ENCODE measurements at places on chromosomes 1 and 21.

GRCh38 chr1:32716312-32717148 lies 14.0 kb upstream of the SYNC start:
- no peak for DNase-seq

- no peak for DNase-seq
These were observed 353.9 kb upstream of the CAMK1G start for GRCh38 chr1:209229494-209230061.

DNA sequence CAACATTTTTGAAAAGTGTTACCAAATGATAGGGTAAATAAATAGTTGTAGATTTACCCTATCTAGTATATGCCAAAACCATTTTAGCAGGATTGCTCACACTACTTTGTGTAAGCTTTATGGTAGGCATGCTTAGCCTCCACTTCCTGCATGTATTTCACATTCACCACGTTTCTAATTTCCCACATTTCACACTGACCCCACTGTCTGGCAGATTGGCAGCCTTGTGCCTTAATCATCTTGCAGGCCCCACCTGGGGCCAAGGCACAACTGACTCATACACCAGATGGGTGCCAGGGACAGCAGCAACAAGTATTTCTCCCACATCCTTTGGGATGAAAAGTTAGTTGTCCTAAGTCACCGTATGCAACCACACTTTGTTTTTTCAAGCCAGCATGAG lies 21.2 kb upstream of the CENPF start:
- no peak for DNase-seq

- peak; percentile 64 for DNase-seq
These were observed 338 bp upstream of the TOR1AIP1 start for GRCh38 chr1:179881642-179882252.

GRCh38 chr21:44290327-44291077 lies 4.8 kb downstream of the AIRE start:
- no peak for DNase-seq

GRCh38 chr1:67299296-67299695 lies 8.4 kb upstream of the IL12RB2 start:
- DNase-seq, result no peak

- no peak for DNase-seq
These were observed 45.1 kb downstream of the ARID1A start for GRCh38 chr1:26740952-26741351.

DNA sequence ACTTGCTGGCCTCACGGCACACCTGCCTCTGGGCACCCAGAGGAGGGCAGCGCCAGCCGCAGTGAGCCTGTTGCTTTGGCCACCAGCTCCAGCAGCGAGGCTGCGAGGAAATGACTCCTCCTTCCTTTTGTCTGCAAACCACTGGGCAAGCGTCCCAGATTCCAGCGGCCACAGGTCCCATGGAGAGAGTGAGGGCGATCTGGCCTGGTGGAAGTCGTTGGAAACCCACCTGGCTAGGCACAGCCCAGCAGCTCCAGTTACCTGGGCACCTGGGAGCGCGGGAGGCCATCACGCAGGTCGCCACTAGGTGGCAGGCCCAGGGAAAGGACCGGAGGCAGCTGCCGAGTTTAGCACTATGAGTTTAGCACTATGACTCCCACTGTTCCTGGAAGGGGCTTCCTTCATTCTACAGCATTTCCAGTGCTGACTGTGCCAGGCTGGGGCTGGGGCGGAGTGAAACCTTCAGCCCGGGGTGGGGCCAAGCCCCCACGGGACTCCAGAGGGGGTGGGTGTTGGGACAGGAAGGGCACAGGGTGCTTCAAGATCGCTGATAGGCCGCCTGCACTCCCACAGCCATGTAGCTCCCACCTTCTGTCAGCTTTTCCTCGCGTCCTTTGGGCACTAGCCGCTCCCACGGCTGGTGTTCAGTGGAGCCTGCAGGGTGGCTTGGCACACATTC lies 1.1 kb upstream of the ESPN start:
- no peak for DNase-seq

- no peak for DNase-seq
These were observed 11.4 kb upstream of the ZSCAN20 start for GRCh38 chr1:33460947-33461629.

DNA sequence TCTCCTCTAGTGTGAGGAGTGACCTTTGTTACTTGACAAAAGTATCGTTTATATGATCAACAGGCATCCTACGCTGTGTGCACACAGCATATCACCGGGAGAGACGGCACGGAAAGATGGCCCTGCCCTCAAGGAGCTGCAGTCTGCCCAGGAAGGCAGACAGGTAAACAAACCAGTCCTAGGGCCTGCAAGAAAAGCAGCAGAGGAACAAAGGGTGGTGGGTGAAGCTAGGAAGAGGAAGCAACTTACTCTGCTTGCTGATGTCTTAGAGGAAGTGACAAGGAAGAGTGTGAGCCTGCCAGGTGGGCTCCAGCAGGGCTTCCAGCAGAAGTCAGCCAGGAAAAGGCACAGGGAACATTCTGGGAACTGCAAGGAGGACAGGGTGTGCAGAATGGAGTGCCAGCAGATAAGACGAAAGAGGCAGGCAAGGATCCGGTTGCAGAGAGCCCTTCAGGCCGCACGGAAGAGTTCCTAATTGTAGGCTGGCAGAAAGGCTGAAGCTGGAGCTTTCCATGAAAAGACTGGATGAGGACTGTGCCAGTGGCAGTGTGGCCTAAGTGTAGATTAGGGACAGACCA lies 106.7 kb downstream of the SLC45A1 start:
- no peak for DNase-seq

DNA sequence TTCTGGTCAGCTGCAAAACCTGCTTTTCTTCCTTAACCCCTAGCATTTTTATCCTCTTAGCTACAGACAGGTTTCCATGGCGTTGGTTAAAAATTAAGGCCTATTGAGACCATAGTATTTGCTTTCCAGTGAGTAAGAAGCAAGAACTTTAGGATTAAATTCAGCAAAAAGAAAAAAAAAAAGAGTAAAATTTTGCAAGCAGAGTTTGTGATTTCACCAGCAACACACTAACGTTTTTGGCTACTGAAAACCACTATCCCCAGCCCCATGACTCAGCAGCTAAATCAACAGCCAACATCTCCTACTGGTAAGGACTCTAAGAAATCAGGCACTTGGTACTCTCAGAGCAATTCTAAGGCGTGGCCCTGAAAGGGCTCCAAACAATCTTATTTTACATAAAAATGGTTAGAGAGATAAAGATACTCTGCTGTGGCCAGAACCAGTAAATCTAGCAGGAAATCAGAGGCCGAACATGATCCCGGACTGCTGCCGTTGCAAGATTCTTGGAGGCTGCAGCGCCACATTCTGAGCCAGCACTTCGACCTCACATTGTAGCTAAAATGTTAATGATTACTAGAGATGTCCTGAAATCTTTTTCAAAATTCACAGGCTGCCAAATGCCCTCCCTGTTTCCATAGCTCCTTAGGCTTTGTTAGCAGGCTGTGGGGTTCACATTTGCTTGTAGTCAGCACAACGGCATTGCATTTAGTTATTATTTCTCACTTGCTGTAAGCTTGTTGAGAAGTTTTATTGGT lies 1.6 kb upstream of the ENO1 start:
- no peak for DNase-seq

DNA sequence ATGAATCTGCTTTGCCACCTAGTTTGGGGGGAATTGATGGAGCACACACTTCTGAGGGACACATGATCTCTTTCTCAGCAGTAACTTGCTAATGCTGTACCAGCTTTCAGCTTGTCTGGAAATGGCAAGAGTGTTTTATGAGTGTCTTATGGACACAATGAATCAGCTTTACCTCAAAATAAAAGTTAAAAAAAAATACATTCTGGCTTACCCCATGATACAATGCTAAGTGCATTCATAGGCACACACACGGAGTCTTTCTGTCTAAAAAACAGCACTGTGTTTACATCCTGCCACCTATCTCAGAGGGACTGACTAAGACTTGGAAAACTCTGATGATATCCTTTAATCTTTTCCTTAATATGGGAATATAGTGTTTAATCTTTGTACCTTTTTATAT lies 455.5 kb upstream of the ADAMTS5 start:
- DNase-seq, result no peak

- no peak for DNase-seq
These were observed 40.2 kb downstream of the BCL9 start for GRCh38 chr1:147581459-147581858.

DNA sequence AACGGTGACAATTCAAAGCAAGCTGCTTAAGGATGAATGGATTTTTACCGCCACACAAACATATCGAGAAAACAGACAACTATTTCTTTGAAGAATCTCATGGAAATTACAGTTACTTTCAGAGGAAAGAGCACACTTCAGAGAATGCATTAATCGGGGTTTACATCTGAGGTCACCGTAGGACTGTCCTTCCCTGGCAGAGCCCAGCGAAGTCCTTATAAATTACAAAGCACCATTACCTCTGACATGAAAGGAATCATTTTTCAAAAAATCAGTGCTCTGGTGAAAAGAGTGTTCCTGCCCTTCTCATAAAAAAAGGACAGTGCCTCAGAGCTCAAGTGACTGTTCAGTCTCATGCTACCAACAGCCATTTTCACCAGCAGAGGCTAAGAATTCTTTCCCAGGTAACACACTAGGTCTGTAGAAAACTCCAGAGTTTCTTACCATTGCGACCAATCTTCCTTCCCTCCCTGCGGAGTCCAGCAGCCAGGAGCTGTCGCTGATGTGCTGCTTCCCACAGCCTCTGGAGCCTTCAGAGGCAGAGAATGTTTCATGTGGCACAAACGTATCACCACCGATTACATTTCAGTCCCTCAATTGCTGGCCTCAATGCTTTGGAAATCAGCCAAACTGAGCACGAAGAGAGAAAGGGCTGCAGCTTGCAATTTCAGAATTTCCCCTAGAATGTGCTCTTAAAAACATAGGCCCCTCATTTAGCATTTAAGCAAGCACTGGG lies 75.4 kb downstream of the PLD5 start:
- DNase-seq, result no peak

- DNase-seq, result no peak
These were observed 203.2 kb downstream of the APP start for GRCh38 chr21:25967181-25967900.

GRCh38 chr1:160794376-160794775 lies 1.6 kb upstream of the LY9 start:
- no peak for DNase-seq

- DNase-seq, result no peak
These were observed 50.6 kb upstream of the BMP8A start for GRCh38 chr1:39440856-39441255.

- DNase-seq, result no peak
These were observed 868.2 kb upstream of the CXADR start for GRCh38 chr21:16644685-16645084.

GRCh38 chr1:216314379-216315095 lies 108.7 kb downstream of the USH2A start:
- DNase-seq, result no peak

DNA sequence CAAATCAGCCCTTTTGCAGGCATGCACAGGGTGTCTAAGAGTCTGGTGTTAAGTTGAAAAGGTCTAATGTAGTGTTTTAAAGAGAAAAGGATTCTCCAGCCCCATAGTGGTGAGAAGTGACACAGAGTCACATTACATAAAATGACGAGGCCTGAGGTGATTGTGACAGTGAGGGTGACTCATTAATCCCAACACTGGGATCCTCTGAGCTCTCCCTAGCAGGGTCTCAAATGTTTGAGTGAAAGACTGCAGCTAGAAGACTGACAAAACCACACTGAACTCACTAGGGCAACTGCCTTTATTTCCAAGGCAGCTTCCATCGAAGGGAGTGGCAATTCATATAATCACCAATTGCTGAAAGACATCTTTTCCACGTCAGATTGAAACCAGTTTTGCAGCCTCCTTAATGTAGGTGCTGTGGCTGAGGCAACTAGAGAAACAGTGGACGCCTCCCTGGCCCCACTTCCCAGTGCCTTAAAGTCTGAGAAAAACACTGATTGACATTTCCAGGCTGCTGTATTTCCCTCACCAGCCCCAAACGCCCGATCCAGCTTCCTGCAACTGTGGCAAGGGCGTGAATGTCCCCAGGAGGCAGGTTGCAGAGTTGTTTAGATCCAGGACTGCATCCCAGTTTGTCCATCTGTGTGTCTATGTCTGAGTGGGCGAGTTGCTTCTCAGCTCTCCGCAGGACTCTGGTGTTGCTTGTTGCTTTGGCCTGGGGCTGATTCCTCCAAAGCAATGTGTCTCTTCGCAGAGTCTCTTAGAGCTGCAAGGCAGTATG lies 81.4 kb downstream of the RUNX1 start:
- no peak for DNase-seq

DNA sequence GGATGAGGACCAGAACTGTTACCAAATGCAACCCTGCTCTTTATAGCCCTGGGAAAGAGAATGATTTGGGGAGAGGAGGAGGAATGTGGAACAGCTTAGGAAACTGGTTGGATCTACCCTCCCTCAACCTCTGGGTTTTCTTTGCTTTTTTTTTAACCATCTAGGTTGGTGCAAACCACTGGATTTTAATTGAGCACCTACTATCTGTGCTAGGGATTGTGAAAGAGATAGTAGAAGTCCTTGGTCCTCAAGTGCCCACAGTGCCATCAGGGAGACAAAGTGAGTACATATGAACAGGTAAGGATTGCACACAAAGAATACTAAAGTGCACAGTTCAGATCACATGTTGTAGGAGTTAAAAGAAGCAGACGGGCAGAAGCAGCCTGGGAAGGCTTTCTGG lies 4.7 kb downstream of the TAGLN2 start:
- no peak for DNase-seq

DNA sequence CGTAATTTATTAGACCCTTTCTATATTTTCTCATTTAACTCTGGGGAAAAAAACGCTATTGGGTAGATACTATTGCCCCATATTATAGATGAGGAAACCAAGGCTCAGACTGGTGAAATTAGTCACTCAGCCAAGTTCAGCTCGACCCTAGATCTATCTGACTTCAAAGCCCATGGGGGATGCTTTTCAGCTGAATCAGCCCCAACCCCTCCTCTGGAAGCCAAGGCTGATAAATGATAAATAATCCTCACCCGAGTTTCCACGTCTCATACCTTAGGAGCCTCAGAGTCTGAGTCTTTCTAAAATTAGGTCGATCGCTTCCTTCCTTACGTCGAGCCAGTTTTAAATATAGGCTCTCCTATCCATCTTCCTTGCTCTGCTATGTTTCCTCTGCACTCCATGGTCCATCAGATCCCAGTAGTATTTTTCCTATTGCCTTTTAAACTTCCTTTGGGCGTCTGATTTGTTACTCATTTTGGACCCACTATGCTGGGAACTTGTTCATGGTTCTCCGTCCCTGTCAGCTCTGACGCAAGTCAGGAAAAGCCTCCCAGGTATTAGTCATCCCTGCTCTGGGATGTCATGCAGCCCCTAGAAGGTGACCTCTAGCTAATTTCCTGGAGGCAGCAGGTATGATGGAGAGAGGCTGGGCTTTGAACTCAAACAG lies 122.8 kb downstream of the PLPP3 start:
- DNase-seq, result no peak

DNA sequence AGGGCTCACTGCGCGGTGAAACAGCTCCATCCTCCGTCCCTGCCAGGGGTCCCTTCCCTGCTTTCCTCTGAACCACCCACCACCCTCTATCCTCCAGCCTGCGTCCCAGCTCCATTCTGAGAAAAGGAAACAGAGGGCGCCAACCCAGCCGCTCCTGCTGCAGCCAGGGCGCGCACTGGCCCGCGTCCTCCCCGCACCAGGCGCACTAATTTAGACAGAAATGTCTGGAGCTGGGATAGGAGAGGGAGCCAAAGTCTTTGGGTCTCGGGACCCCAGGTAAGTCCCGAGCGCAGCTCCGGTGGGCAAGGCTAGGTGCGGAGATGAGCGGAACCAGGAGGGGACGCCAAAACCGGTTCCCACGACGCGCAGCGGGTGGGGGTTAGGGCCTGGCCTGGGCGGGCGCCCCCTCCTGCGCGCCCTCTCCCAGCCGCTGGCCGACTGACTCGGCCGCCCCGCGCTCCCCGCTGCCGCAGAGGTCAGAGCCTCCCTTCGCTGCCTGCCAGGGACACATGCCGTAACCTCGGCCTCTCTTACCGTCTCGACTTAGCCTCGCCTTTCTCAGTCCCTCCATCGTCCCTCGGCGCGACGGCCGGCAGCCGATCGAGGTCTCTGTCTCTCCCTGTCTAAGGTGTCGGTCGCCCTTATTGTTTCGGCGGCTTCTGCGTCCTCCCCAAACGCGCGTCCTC lies 2.0 kb downstream of the CAMK2N1 start:
- DNase-seq, result no peak

Data from omental fat pad (tissue), 4 donors.